ENCODE measurements at places on chromosomes 13 and 19. TPM values are rescaled to one million over a fixed set of nuclear protein-coding genes. Genes with fewer than 3 reads are reported as not detected.

Gene ZMYM2
- polyA plus RNA-seq, result 12.7 TPM

GRCh38 chr13:29260684-29261083 lies 334.8 kb downstream of the SLC7A1 start:
- no peak for DNase-seq

DNA sequence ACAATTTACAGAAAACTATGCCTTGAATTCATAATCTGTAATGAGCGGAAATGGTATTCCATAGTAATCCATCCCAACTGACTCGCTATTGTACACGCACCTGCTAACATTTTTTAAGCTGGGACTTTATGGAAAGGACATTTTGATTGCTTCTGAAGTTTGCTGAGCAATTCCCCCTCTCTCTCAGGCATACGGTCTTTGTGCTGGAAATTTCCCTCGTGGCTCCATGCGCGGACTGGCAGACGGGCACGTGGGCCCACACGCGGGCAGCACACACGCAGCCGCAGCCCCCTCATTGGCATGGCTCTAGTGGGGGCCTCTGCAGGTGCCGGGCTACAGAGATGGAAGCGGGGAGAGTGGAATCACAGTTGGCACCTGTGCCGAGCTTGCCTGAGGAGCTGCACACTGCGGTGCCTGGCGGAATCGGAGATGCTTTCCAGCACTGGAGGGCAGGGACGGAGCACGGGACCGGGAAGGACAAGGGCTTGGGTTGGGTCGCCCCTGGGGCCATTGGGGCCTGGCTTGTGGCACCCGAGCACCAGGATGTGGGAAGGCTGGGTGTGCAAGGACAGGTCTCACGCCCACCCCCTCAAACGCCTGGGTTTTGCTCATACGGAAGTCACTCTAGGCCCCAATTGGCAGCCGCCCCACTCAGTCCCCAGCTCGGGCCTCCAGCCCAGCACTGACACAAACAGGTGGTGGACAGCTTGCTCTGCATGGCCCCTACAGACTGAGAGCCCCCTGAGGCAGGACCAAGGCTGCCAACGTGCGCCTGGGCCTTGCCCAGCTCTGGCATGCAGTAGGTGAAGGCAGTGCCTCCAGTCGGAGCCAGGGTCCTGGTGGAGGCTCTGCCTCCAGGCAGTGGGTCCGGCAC lies 30.2 kb upstream of the CCNE1 start:
- no peak for DNase-seq

Gene CBY2
- not detected for polyA plus RNA-seq

- peak; percentile 33 for DNase-seq
Measured at GRCh38 chr19:10270616-10271394, at the start of gene ICAM1. Gene ICAM1 (plus strand): TSS chr19:10271120. CDS start chr19:10271160, 40 bp downstream.

- peak; percentile 65 for DNase-seq
Measured at GRCh38 chr13:80030491-80030890, 310.4 kb downstream of the SPRY2 start.

GRCh38 chr13:24142886-24143285 lies 17.6 kb upstream of the SPATA13 start:
- no peak for DNase-seq

Gene TMPRSS9
- polyA plus RNA-seq, result not detected

GRCh38 chr13:100389617-100390016 lies 199.0 kb downstream of the GGACT start:
- no peak for DNase-seq

- no peak for DNase-seq
Measured at GRCh38 chr19:11540645-11541044, 2.0 kb downstream of the CNN1 start.

Gene ATXN8OS
- not detected for polyA plus RNA-seq

Gene DUS3L
- polyA plus RNA-seq, result 22.2 TPM

DNA sequence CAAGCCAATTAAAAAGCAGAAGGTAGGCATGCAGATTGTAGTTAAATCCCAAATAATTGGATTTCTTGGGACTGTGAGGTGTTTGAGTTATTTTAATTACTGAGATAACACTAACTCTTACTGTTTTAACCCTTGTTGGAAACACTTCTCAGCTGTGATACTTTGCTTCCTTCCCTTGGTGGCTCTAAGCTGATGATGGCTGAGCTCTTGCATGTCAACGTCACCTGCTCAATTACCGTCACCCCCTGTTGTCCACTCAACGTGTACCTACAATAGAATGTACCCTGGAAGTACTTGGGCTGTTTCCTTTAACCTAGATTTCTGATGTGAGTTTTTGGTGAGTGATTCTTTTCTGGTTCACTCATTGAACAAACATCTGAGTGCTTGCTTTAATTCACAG lies 303.4 kb downstream of the SLC7A1 start:
- no peak for DNase-seq

- no peak for DNase-seq
Measured at GRCh38 chr13:23965346-23965745, 68.0 kb upstream of the C1QTNF9B start.

DNA sequence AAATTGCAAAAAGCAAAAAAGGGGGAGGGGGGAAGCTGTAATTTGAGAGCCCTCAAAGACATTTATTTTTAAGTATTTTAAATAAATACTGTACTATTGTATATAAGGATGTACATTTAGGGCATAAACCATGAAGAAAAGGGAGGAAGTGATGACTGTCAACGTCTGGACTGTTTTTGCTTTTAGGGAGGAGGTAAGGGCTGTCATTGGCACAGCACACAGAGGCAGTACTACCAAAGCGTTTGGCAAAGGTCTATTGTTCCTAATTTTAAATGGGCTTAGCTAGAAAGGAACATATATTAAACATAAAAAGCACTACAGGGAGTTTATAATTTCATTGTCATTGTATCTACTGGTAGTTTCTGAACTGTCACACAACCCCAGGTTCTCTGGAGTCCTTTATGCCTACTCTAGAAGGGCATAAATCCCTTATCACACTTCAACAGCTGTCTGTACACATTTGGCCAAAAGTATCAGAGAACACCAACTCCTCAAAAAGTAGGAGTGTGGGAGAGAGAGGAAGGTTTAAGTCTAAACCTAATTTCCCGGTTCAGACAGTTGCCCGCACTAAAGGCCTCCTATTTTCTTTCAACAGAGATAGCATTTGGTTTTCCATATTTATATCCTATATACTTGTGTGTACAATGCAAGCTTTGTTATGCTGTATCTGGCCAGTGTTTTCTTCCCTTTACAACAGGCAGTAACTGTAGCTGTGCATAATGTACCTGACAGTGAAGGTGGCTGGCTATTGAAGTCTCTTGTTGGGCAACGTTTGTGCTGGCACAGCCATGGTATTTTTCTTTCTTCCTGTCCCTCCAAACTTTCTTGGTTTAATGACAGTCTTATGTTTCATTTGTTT lies 406.2 kb downstream of the KLF5 start:
- no peak for DNase-seq

DNA sequence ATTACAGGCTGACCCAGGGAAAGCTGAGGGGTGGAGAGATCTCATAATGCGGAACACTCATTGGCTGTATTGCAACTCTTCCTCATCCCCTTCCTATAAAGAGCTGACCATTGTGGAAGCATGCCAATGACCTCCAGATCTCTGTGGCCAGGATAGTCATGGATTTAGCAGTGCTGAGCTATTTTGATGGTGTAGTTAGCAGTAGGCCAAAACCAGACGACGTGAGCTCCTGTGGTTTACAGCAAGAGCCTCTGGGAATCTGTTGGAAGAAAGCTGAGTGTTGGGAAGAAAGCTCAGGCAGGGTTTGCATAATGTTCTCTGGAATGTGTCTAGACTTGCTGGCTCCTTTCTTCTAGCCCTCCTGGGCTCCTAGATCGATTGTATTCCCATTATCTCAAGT lies 187.5 kb upstream of the GPC6 start:
- no peak for DNase-seq

DNA sequence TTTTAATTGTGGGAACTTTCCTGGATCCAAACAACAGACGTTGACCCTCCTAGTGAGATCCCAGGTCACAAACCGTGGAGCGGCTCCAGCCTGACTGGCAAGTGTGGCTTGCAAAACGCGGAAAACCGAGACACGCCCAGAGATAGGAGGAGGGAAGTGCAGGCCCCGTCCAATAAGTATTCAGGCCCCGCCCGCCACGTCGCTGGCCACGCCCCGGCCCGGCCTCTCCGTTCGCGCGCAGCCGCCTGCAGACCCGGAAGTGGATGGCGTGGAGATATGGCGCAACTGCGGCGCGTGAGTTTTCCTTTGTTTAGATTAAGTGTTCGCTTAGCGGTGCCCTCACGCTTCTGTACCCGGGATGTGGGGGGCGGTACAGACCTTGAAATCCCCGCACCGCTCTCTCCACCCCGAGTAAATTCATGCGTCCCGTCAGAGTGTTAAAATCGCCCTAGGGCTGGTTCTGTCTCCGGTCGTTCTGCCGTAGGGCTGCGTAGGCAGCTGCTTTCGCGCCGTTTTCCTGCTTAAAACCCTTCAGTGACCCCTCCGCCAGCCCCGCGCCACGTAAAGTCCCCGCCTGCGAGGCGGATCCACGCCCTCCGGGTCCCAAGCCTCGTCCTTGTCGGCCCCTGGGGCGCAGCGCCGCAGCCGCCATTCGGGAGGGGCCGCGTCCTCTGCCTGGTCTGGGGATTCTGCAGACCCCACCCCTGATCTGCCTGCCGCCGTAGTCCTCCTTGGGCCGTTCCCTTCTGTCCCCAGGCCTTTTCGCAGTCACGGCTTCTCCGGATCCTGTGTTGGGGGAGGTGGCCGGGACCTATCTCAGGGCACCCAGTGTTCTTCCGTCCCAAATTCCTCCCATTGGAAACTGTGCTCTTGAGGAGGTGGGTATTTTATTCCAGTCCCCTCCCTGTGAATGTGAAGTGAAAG lies at the start of gene ZNF766:
ZNF766 (plus strand) TSS at position 250 of the 924 bp plus-strand sequence; CDS start at position 277, 27 bp downstream.
- peak; percentile 91 for DNase-seq

- DNase-seq, result no peak
Measured at GRCh38 chr13:112117258-112117954, 50.5 kb downstream of the SOX1 start.

DNA sequence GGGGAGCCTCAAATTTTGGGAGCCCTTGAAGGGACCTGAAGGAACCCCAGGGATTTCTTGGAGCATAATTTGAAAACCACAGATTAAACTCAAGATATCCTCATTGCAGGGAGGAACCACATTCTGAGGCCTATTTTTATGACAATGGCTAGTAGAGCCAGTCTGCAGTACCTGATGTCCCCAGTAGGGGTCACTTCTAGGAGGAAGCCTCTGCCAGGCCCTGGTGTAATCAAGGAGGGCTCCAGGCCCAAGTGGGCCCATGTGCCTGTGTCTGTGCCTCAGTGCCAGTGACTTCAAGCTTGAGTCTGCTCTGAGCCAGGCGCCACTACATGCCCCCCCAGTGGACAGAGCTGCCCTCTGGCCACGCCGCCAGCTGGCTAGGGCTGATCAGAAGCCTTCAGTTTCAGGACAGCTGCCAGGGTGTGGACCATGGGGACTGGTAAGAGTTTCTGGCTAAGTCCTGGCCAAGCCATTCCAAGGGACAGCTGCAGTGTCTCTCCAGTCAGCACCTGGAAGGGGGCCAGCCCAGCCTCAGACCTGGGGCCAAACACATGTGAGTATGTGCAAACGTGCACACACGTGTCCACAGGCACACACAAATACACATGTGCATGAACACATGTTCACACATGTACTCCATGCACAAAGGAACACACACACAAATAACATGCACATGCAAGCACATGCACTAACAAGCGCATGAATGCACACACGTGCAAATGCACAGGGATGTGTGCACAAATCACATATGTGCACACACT lies 20.5 kb upstream of the SLC7A10 start:
- DNase-seq, result no peak

DNA sequence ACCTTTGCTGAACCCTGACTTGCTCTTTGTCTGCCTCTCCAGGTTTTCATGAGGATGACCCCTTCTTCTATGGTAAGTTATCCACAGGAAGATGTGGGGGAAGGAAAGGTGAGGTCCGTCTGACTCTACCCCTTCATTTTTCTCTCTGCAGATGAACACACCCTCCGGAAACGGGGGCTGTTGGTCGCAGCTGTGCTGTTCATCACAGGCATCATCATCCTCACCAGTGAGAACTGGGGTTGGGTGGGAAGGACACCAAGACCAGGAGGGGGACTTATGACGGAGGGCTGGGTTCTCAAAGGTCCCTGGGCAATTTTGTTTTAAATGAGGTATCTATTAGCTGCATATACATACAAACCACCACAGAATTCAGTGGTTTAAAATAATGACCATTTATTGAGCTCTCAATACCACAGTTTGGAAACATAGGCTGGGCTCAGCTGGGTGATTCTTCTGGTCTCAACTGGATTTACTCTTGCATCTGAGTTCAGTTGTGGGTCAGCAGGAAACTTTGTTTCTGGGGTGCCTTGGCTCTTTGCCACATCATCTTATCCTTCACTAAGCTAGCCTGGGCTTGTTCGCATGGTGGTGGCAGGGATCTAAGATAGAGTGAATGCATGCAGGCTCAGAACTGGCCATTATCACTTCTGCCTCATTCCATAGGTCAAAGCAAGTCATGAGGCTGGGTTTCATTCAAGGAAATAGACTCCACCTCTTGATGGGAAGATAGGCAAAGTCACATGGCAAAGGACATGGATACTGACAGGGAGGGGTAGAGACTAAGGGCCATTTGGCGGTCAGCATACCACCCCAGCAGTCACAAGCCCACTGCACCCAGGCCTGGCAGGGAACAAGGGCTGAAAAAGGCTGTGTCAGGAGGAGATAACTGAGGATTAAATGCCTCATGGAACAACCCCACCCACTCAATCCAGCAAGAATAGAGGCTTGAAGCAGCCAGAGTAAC lies 11.8 kb downstream of the FXYD5 start:
- DNase-seq, result peak; percentile 90

Gene IGFLR1
- 1.9 TPM for polyA plus RNA-seq

Gene APOC4
- polyA plus RNA-seq, result not detected

Gene ZNF225
- polyA plus RNA-seq, result 0.96 TPM

- DNase-seq, result peak; percentile 19
Measured at GRCh38 chr13:93875547-93875946, 603.9 kb downstream of the DCT start.

Gene N4BP2L1
- 0.25 TPM for polyA plus RNA-seq

DNA sequence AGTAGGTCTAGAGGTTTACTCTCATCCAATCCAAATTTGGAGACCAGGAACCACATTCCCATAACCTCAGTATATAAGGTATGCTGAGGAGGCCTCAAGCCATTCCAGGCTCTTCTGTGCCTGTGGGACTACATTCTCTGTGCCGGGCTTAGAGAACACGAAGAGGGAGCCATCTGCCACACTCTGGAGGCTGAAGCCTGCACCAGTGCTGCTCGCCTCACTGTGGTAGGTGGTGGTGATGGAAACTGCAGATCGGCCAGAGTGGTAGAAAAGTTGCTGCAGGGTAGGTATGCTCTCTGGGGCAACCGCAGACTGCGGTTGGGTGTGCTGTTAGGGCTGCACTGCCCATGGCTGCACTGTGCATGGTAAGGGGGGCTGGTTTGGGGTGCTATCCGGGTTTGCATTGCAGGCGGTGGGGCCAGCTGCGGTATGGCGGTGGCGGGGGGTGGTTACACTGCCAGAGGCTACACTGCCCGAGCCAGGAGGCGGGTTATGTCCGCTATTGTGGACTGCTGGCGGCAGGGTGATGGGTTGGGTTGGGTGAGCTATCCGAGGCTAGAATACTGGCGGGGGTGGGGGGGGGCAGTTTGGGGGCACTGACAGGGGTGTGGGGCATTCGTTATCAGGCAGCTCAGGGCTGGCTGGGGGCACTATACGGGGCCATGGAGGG lies 145.0 kb downstream of the TNFRSF19 start:
- DNase-seq, result no peak

Gene SULT2A1
- polyA plus RNA-seq, result not detected
